ENCODE measurements at places on chromosomes 2 and 18.
A peak's percentile ranks its signal among the peaks of the same experiment; 100 is the strongest.

DNA sequence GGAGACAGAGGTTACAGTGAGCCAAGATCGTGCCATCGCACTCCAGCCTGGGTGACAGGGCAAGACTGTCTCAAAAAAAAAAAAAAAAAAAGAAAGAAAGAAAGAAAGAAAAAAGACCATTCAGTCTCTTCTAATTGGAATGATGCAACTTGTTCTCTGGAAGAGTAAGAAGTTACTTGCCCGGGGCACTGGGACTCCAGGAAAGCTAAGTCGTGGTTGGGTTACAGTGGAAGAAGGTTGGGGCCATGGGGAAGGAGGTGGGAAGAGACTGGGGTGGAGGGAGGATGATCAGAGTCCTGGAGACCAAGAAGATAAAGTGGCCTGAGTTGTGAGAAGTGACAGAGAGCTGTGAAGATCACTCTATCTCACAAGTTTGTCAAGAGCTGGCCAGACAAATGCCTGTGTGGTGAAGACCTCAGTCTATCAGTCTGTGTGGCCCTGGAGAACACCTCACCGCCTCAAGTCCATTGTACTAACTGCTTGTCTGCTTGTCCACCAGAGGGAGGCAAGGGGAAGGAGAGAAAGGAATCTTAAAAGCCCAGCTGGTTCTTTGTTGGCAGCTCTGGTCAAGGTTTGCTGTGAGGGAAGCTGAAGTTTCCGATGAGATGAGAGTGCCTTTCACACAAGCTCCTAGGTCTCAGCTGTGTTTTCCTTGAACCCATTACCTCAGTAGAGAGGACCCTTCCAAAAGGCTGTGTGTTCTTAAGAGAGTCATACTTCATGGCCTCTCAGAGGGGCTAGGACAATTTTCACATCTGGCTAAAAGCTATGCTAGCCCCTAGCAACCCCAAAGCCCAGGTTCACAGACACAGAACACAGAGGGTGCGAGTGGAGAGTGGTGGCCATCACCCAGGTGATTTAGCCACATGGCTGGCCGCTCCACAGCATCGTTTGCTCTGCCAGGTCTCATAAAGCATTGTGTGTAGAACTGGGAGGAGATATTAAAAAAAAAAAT, 72.0 kb upstream of the TMEM178A start:
- DNase-seq = peak; percentile 80

GRCh38 chr2:134466141-134466540, 212.3 kb downstream of the MGAT5 start:
- DNase-seq = peak; percentile 6

- no peak for DNase-seq
These were observed 63.7 kb downstream of the EIPR1 start for GRCh38 chr2:3313781-3314375.

- DNase-seq = no peak
These were observed 214.0 kb downstream of the SS18 start for GRCh38 chr18:25876330-25876948.

- no peak for DNase-seq
These were observed 100.5 kb upstream of the SETBP1 start for GRCh38 chr18:44580159-44580558.

- DNase-seq = no peak
These were observed 1.1 kb upstream of the CXCR4 start for GRCh38 chr2:136118819-136119716.

GRCh38 chr2:168568476-168569267, 112.6 kb downstream of the CERS6 start:
- DNase-seq = no peak

- no peak for DNase-seq
These were observed 165.1 kb upstream of the TPO start for GRCh38 chr2:1248187-1248586.

- DNase-seq = no peak
These were observed 177.8 kb downstream of the SOX11 start for GRCh38 chr2:5869936-5870335.

DNA sequence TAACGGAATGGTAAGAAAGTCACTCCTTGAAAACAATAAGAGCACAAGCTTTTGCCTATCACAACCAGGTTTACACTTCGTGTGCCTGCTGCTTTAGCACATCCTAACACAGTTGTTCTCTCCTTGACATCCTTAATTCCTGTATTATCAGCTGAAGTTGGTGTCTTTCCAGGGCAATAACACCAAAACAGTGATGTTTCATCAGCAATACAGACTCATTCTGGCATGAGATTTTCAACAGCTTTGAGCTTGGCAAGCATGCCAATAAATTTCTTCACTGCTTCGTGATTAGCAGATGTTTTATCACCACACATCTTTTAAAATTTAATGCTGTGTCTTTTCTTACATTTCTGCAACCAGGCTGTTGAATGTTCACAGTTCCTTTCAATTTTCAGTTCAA, 148.4 kb downstream of the EIPR1 start:
- DNase-seq = no peak

GRCh38 chr2:233972941-233973575, 55.9 kb downstream of the TRPM8 start:
- no peak for DNase-seq

DNA sequence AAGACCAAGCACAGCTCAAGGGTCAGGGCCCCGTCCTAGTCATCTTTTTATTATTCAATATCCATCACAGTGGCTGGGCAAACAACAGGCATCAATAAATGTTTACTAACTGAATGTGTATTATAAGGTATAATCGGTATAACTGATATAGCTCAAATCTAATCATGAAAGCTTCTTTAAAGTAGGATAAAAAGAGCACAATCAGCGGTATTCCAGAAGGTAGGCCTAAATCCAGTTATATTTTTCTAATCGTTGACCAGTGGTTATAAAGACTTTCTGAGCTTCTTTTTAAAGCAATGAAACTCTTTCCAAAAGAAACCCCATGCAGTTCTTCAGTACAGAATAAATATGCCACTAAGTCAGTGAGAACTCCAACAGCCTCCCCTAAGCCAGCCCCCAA, 92.1 kb downstream of the SMAD2 start:
- no peak for DNase-seq

DNA sequence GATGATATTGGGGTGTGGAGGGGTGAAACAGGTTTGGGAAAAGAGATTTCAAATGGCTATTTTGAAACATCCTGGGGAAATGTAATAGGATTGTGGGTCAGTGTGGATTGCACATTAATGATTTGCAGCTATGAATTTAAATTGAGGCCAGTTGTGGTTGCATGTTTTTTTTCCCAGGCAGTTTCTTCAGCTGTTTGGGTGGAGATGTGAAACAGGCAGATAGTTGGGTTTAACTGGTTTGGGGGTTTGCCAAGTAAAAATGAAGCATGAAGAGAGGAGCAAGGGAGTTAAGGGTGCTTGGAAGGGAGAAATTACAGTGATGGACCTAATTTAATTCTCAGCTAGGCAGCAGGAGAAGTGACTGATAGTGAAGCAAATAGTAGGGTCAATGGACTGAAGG, 16.8 kb downstream of the GPD2 start:
- peak; percentile 45 for DNase-seq

- DNase-seq = no peak
These were observed 85.3 kb downstream of the FEZ2 start for GRCh38 chr2:36512705-36513104.

DNA sequence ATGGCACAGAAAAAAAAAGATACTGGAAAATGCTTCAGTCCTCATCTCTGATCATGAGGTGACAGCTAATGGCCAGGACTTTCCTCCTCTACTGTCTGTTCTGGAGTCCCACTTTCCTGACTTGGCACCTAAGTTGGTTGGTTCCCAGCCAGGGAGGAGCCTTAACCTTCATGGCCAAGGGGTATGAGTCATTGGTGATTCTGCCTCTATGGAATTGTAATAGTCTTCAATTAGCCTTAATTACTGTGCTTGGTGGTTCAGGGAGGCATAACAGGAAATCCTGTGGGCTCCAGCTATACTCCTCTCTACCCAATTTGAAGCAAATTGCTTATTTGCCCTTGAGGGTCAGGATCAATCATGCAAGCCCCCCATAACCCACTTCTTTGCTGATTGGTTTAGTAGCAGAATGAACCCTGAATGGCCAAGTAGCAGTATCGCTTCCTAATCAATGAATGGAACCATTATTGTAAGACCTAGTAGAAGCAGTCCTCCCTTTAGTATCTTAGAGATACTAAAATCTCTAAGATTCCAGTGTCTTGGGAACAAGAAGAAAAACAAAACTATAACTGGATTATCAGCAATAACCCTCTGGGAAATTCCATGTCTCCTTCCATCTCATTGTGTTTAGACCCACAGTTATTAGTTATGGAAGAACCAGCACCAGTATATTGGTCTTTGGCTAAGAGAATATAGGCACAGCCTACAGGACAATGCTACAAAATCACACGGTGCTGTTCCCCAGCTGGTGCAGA, 109.0 kb downstream of the COL6A3 start:
- peak; percentile 93 for DNase-seq

- no peak for DNase-seq
These were observed 131.4 kb upstream of the BOD1L2 start for GRCh38 chr18:57015451-57015850.

DNA sequence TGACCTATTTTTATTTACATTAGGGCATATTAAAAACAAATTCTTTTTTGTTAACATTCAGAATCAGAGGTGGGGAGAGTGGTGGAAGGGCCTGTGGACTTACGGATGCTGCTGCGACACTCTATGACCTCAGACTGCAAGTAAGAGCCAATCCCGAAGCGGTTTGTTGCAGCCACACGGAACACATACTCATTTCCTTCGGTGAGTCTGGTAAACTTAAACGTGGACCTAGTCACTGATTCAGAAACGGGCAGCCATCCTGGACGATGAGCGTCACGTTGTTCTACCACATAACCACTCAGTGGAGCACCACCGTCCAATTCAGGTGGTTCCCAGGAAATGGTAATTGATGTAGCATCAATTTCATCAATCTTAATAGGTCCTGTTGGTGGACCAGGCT, 61.9 kb downstream of the PLEKHA3 start:
- DNase-seq = no peak

- no peak for DNase-seq
These were observed 7.4 kb downstream of the MYL12B start for GRCh38 chr18:3269241-3269913.

DNA sequence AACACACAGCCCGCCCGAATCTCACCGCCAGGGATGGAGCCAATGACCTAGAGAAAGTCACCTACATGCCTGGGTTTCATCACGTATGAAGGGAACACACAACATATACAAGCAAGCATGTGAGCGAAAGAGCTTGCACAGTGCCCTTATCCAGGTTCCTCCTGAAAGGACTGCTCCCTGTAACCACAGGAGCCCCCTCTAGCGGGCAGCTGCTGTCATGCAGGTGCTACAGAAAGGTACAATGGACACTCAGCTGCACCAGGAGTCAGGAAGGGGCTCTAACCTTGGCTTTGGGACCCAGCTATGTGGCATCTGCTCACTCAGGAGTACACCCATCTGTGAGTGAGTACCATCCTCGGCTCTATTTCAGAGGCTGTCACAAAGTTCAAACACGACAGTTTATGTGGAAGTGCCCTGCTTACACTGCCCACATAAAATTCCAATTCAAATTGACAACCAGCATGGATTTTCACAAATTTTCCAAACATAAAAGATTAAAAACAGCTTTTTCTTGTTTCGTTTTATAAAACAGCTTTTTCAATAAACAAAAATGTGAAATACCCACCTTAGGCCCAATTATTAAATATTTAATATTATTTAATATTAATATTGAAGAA, 3.5 kb downstream of the NDUFA10 start:
- DNase-seq = peak; percentile 25

GRCh38 chr18:62729487-62730386, 14.4 kb downstream of the PHLPP1 start:
- no peak for DNase-seq

DNA sequence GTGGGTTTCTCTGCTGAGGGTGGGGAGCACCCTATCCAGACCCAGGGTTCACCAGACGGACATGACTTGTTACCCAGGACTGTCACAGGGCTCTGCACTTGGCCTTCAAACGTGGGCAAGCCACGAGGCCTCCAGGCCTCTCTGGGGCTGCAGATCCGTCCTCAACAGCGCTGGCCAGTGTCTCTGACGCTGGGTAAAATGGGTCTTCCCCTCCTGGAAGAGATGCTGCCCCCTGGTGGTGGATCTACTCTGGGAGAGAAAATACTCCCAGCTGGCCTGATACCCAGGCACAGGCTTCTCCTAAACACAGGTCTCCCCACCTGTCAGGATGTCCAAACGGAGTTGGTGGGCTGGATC, 3.7 kb downstream of the GPR17 start:
- peak; percentile 49 for DNase-seq

GRCh38 chr2:22737144-22737543, 647.8 kb upstream of the KLHL29 start:
- no peak for DNase-seq

DNA sequence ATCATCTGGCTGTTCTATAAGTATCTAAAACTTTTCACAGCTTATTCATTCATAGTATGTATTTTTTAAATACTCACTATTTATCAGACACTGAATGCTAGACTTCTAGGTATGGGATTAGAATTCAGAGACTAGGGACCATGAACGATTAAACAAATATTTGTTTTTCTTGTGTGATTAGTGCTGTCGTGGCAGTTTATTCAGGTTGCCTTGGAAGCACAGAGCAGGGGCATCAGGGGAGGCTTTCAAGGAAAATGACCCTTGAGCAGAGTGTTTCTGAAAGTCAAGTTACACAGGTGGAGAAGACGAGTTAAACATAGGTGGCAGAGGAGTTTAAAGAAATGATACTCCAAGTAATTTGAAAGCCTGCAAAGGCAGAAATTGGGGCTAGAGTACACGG, 5.7 kb downstream of the SPOPL start:
- no peak for DNase-seq

DNA sequence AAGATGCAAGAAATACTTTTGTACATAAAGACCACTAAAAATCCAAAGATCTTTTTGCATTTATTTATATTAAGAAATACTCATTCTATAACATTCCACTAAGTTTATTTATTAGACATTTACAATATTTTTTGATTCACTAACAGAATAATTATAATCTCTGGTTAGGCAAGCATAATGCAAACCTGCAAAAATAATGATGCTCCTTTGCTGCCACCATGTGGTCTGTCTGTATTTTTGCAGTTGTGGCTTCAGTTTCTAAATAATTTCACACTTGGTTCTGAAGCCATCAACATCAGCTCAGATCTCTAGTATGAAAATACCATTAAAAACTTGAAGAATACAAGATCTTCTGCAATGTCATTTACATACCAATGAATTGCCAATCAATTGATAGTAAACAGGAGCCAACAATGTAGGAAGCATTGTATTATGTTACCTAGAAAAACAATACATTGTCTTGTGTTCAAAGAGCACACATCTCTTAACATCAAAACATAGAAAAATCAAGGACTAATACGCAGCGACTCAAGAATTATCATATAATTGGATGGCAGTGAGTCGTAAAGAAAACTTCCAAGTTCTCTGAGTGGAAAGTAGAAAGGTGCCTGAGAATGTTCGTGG, 28.8 kb upstream of the WDR75 start:
- DNase-seq = peak; percentile 36

GRCh38 chr2:121090088-121090715, 194.8 kb downstream of the TFCP2L1 start:
- DNase-seq = no peak

GRCh38 chr2:96692094-96692971, 47.5 kb downstream of the LMAN2L start:
- DNase-seq = no peak

- DNase-seq = peak; percentile 2
These were observed 12.3 kb upstream of the TFCP2L1 start for GRCh38 chr2:121297217-121297830.

- DNase-seq = no peak
These were observed 297.3 kb downstream of the GRB14 start for GRCh38 chr2:164323978-164324377.

- DNase-seq = no peak
These were observed 1748.4 kb upstream of the CELF4 start for GRCh38 chr18:39313992-39314391.

GRCh38 chr2:30622452-30622851, 175.4 kb downstream of the LCLAT1 start:
- no peak for DNase-seq

All from astrocyte (in vitro differentiated cells and primary cell).